ENCODE measurements at places on chromosomes 7 and 10.

- DNase-seq = no peak
Measured at GRCh38 chr10:71799112-71799511, 25.8 kb upstream of the VSIR start.

- no peak for DNase-seq
Measured at GRCh38 chr10:118369641-118370205, 27.6 kb upstream of the FAM204A start.

DNA sequence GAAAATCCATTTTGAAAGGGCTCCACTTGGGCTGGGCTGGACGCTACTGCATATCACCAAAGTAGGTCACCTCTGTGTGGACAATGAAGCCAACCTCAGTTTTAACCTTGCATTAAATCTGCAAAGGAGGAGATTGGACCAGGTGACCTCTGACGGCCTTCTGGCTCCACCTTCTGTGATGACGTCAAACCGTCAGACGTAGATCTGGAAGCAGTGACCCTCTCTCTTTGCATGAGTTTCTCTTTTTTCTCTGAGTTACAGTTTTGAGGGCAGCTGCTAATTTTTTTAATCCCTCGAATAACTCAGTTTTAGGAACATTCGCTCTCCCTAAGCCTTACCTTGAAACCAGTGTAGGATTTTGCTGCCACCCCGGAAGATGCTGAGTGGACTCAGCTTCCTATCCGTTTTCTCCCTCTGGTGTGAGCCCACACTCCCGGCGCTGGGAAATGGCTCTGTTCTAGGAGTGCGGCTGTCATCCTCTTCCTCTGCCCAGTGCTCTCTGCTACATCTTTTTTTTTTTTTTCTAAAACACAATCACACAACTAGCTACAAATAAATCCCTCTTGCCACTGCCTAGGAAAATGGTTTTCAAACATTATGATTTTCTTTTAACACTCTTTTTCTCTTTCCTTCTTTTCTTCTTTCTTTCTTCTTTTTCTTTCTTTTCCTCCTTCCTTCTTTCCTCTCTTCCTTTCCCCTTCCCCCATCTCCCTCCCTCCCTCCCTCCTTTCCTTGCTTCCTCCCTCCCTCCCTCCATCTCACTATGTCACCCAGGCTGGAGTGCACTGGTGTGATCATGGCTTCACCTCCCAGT is 27.7 kb upstream of the NMT2 start:
- no peak for DNase-seq

GRCh38 chr10:31926765-31927564 is 1.7 kb downstream of the ARHGAP12 start:
- DNase-seq = no peak

DNA sequence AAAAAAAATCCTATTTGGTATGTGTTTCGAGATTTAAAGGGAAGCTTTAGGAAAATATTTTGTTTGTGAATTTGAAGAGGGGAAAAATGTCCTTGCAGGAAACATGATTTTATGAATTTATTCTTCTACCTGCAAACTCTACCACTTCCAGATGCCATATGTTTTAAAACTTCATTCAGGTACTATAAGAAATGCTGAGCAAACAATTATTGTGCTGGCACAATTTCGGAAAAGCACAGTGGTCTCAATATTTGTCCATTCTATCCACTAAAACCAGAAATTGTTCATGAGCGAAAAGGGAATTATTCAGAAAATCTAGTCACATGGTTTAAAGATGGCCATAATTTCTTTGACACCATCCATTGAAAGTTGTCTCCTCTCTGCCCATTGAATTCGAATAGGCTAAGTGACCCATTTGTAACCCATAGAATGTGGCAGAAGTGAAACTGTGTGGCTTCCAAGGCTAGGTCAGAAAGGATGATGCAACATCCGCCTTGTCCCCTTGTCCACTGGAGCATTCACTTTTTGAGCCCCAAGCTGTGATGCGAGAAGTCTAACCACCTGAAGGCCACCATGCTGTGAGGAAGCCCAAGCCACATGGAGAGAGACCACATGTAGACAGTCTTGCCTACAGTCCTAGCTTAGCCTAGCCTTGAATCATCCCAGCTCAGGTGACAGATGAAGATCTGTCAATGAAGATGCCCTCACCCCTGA is 189.8 kb upstream of the PRKCQ start:
- DNase-seq = no peak

DNA sequence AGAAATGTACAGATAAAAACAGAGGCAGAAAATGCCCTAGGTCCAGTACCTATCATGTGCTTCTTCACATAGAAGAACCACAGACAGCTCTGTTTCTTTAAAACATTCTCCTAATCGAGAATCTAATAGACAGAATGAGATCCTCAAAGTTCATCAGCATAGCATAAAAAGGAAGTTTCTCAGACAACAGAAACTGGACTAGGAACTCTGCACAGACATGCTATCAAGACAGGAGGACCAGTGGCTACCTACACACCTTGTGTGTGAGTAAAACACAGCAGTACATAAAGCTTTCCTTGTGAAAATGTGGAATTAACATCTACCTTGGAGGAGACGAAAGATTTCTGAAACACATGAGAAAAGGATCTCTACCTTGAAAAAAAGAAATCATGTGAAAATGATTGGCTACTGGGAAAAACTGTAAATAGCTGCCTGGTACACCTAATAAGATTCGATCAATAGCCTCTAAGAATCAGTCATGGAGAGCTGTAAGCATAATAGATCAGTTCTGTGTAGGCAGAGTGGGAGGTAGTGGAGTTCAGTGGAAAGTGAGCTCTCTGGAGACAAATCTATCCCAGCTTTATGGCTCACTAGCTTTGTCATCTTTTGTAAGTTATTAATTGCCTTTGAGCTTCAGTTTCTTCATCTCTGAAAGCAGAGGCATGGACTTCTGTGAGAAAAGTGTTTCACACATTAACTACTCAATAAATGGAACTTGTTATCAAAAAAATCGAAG is 26.7 kb downstream of the ELAPOR2 start:
- DNase-seq = no peak

- DNase-seq = no peak
Measured at GRCh38 chr10:69750011-69750373, 51.7 kb upstream of the COL13A1 start.

DNA sequence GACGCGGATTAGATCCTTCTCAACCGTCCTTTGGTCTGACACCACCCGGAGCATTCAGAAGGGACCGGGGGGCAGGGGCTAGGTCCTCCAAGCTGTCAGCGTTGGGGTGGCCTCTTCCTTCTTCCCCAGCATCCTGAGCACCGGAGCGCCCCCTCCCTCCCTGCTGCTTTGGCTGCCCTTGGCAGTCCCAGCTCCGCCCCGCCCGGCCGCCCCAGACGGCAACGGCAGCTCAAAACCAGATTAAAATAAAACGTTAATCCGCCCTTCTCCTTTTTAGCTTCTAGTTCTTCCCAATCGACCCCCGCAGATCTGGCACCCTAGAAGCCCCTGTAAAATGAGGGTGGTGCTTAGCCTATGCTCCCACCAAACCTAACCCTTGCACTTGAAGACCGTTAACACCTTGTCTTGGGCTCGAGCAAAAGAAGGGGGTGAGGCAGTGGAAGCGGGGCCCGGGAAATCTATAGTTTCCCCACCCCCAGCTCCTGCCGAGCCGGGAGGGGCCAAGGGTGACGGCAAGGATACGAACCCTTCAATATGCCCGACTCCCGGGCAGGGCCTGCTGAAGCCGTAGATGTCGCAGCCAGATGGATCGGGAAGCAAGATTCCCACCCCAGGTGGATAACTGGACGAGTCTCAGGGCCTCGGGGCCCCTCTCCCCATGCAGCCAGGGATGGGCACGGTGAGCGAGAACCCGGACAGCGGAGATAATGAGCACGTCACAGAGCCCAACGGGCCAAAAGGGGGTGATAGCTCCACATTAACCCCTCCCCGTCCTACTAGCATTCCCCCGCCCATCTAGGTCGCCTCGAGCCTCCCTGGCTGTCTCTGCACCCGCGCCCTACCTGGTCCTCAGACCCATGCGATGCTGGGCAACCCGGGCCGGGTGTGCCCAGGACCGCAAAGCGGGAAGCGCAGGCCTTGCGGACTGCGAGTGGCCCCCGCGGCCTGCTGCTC is 169.7 kb downstream of the NRF1 start:
- no peak for DNase-seq

DNA sequence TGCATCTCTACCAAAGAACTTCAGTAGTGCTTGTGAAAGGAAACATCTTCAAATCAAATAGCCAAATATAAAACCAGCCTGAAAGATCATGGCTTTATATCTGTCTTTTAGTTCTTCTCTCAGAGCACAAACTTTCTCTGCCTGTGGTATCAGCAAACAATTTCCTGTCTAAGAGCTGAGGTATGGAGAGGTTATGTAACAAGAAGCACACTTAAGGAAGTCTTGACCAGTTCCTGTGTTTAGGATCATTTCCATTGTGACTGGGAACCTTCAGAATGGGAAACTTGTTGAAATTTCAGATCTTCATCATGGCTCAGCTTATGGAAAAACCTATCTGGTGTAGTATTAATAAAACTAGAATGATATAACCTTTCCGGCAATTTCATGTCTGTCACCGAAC is 148.8 kb downstream of the MBL2 start:
- no peak for DNase-seq

DNA sequence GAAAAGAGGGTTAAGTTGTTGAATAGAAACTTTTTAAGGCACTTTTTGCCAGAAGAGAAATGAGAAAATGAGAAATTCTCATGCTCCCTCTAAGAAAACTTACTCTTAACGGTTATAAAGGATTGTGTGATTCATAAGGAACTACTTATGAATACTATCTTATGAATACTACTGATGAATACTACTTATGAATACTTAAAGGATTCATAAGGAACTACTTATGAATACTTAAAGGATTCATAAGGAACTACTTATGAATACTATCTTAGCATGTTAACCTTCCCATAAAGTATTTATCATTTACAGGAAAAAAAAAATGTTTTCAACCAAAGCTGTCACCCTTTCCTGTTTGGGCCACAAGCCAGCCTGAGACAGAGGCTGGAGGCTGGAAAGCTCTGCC is 53.1 kb upstream of the UCN3 start:
- DNase-seq = no peak

DNA sequence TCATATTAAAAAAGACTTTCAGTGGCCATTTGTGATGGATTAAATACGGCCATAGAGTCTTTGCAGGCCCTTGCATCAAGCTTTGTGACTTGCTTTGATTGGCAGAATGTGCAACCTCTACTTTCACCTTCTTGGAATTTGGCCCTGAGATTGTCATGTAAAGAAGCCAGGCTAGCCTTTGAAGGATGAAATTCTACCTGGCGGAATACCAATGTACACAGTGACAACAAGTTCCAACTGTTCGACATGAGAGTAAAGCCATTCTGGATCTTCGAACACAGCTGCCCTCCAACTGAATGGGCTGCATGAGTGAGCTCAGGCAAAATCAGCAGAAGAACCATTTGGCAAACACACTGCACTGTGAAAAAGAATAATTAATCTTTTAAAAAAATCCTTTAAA is 321.3 kb downstream of the PHF14 start:
- DNase-seq = no peak

GRCh38 chr10:132600416-132600815 is 62.8 kb downstream of the INPP5A start:
- no peak for DNase-seq

DNA sequence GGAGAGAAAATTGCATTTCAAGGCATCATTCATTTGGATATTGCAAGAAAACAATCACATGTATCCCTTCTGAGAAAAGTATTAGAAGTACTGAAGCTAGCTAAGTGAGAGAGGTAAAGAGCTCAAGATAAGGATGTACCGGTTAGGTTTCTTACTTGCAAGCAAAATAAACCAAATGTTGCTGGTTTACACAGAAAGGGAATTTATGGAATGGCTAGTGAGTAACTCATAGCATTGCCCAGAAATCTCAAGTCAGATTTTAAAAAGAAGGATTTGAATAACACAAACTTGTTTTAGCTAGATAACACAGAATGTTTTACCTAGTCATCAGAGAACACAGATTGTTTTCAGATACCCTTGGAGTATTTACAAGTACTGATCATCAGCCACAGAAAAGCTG is 30.6 kb downstream of the KLHL7 start:
- DNase-seq = no peak

- DNase-seq = no peak
Measured at GRCh38 chr7:29975561-29975960, 14.0 kb downstream of the SCRN1 start.

DNA sequence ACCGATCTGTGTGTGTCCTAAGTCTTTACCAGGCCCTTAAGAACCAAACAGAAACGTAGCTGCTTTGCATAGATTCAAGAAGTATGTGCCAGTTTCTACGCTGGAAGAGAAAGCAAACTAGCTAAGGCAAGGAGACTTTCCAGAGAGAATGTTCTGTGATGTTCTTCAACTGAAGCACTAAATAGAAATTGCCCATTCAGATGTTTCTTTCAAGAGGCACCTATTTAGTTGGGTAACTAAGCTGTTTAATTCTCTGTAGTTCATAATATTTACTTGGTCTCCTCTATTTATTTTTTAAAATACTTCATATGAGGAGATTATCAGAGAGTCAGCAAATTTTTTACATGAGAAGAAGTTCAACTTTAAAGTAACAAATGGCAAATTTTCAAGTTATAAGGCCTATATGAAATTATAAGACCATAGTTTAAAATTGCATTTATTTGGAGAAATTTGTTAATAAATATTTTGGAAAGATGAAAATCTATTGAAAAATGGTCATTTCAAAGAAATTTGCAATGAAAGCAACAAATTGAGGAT is 279.0 kb downstream of the NEBL start:
- no peak for DNase-seq

DNA sequence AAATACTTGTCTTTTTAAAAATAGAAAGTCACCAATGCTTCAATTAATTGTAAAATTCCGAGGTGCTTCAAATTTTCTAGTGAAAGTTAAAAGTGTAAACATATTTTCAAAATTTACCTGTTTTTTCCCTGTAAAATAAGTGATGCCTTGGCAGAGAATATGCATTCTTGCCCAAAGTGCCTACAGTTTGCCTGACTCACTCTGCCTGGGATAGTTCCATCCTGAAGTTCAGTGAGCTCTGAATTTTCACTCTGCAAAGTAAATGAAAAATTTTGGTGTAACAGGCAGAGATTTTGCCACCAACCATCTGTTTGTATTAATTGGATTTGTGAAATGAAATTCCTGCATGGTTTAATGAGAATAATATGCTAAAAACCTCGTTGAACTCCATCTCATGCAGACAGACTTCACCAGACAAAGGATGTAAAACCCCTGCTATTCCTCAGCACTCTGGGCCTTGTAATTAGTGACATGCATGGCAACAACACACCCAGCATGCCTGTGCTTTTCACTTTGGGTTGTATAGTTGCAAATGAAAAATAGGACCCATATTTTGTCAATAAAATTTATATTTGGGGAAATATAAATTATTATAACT is 117.4 kb upstream of the GNAI1 start:
- no peak for DNase-seq

- DNase-seq = no peak
Measured at GRCh38 chr10:60827791-60828488, 49.7 kb downstream of the CDK1 start.

DNA sequence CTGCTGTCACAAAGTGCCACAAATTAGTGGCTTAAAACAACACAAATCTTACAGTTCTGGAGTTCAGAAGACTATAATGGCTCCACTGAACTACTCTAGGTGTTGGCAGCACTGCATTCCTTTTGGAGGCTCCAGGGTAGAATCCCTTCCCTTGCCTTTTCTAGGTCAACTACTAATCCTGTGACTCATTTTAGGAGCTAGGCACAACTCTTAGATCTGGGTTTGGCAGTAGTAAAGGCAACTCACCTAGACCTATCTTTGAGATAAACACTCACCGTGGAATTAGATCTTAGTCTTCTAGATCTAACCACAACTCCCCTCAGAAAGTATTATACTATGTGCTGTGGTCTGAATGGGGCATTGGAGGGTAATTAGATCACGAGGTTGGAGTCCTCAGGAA is 60.4 kb downstream of the ANKIB1 start:
- no peak for DNase-seq

All from T-cell (primary cell).